ENCODE measurements at places on chromosomes 2 and 18.

DNA sequence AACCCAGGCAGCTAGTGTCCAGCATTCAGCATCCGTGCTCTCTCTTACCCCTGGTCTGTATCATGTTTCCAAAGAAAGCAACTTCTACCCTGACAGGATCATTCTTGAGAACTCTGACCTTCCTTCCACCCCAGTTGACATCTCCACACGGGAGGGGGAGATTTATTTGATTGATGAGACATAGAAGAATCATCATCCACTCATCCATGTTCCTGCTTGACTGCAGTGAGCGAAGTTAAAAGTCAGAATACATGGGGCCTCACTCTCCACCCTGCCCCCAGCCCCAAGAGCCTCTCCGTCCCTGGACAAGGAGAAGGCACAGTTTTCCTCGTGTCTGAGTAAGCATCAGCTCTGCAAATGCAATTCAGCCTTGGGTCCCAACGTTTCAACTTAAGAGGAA is 356.0 kb upstream of the TNP1 start:
- DNase-seq: no peak

DNA sequence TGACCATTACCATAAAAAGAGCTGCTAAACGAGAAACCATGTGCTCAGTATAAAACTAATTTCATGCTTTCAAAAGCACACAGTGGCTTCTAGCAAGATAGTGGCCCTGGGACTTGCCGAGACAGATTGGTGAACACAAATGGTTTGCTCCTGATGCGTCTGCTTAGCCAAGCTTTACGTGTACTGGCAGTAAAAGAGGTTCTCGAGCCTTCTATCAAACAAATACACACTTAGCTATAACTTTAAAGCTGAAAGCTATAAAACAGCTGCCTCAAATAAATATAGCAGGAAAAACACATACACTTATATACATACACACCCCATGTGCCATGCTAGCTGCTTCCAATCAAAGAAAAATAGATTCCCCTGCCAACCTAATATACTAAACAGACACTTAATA is 117.0 kb downstream of the ZNF385B start:
- no peak for DNase-seq

DNA sequence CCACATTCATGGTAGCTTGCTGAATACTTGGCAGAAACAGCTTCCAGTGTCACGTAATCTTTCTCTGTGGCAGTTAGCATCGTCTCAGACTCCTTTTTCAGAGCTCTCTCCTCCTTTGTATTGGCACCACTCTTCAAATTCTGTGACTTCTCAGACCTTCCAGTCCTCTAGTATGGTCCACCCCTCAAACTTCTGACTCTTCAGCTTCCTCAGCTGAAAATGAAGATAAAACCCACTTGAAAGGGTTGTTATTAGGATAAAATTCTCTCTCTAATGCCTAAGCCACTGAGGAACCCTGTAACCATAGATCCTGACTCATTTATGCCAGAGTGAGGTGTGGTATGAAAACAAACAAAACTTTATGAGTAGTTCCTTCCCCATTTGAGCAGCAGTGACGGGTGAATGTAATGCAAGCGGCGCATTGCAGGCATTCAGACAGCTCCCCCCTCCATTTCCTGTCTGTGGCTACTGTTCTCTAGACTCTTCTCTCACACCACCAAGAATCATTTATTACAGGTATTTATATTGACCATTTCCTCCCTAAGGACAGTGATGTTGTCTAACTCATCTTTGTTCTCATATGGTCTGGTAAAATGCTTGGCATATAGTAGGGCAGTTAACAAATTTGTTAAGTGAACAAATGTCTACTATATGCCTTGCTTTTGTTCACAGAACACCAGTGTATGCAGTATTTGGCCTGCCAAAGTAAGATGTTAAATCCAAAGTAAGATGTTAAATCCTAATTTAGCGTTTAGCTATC is 35.3 kb downstream of the GALNT1 start:
- DNase-seq: no peak

GRCh38 chr2:238425979-238426567 is 654 bp upstream of the ASB1 start:
- DNase-seq: peak; percentile 60

- DNase-seq: no peak
Observed at GRCh38 chr2:168179592-168179991, 67.8 kb downstream of the STK39 start.

DNA sequence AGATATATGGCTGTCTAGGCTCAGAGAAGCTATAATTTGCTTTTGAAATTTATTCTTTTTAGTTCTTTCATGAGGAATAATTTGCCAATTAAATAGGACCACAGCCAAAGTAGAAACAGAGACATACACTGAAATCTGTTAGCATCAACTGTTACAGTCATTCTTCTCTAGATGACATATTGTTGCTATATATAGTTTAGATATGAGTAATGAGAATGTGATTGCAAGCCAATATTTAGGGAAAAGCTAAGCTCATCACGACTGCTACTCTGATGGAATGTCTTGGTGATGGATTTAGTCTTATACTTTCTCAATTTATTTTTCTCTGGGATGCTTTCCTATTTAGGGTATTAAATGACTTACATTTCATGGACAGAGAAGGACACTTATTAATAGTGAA is 259.1 kb downstream of the LNPK start:
- no peak for DNase-seq

DNA sequence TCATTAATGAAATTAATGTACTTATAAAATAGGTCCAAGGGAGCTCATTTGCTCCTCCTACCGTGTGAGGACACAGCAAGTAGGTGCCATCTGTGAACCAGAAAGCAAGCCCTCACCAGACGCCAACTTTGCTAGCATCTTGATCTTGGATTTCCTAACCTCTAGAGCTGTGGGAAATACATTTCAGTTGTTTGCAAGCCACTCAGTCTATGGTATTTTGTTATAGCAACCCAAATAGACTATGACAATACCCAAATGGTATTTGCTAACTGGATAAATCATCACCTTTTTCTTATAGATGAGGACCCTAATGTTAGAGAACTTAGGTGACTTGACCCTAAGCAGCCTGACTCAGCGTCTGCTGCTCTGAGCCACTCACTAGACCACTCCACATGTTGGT is 379.6 kb downstream of the HRH4 start:
- no peak for DNase-seq

DNA sequence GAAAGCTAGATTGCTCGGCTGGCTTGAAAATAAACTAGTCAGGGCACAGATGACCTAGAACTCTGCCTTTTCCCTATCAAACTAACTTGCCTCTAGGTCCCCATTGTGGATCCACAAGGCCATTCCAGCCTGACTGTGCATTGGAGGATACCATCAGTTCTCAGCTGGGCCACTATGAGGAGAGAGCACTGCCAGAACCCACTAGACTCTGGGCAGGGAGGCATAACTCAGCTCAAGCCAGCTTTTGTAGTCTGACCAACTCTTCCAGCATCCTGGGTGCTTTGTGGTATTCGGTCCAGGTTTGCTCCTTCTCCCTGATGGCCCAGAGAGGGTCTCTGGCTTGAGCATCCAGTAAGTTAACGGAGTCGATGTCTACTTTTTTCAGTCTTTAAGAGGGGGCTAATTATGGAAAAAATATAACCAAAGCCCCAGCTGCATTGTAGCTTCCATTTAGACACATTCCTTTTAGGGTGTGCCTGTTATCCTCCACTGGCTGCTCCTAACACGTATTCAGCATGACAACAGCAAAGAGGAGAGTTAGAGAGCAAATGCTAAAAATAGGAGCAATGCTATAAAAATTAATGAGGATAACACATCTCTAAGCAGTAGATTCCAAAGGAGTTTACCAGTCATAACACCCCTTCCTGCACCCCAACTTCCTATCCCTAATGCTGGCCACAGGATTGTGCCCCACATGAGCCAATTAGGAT is 15.2 kb downstream of the GKN2 start:
- DNase-seq: no peak

- no peak for DNase-seq
Observed at GRCh38 chr2:10623776-10624175, 66.0 kb downstream of the NOL10 start.

DNA sequence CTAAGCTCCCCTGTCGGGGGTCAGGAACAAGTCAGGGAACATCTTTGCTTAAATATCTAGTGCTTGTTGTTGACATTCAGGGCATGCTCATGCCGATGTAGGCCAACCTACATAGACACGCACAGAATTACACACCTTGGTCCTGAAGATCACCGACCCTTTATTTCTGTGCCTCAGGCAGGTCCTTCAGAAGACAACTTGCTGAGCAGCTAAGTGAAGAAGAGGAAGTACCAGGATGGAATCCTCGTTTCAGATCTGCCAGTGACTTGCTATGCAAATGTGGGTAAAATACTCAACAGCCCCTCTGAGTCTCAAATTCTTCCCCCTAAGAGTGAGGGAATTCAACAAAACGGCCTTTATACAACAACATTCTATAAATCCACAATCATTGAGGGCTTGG is 494.7 kb downstream of the BCL11A start:
- DNase-seq: no peak

DNA sequence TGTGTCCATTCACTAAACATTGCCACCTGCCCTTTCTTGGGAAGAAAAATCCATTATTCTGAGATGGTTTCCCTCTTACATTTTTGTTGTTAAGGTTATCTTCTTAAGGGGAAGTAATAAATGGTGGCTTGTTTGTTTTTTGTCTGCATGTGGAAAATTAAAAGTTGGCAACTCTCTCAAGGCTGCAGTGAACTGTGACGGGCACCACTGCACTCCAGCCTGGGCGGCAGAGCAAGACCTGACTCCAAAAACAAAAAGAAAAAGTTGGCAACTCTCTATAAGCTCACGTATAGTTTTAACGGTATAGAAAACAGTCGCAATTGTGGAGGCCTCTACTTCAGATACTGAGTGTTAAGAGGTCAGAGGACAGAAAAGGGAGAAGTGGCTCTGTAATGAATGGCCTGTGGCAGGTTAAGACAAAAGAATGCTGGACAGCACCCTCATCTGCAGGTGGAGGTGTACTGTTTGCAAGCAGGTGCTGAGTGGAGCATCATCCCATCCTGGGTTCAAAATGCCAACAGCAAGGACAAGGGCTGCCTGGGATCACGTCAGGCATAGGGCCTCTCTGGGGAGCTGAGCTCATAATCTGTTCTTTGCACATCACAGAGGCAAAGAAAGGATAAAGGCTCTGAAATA is 16.7 kb downstream of the L3MBTL4 start:
- no peak for DNase-seq

- no peak for DNase-seq
Observed at GRCh38 chr18:54750350-54750749, 77.9 kb upstream of the RAB27B start.

GRCh38 chr18:48833701-48834412 is 116.9 kb downstream of the SMAD7 start:
- DNase-seq: peak; percentile 52

DNA sequence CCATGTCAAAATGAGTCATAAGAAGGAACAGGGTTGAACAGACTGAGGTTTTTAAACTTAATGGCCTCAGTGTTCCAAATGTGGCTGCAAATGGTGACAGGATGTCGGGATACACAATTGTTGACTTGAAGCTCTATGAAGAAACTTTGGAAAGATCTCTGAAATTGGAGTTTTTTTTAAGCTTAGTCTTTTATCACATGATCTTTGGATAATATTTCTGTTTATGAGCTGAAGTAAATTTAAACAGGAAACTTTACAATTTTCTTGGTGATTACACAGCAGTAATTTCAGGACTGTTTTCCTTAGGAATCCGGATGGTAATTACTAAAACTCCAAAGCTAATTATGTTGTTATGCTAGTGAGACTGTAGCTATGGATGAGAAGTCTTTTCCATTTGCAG is 199.1 kb upstream of the NRXN1 start:
- no peak for DNase-seq

GRCh38 chr2:69950241-69950640 is 11.2 kb downstream of the ASPRV1 start:
- no peak for DNase-seq

DNA sequence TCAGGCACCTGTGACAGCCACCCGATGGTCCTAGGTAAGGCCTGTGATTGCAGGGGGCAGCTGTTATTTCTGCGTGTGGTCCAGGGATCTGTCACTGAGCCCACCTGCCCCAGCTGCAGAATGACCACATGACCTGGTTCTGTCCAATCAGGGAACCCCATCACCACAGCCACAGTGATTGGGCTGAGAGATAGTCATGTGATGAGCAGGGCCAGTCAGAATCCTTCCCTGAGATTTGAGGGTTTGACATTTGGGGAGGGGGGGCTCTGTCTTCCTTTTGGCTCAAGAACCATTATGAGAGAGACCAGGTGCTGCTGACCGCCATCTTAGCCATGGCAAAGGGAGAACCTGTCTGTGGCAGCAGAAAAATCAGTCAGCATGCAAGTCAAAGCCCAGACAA is 147.2 kb downstream of the SMAD7 start:
- peak; percentile 31 for DNase-seq

GRCh38 chr2:44706681-44707553 is 234.6 kb upstream of the SIX3 start:
- no peak for DNase-seq

Data from right forelimb (tissue), 1 donor.